Effector memory CD8-positive, alpha-beta T cell (primary cell): ENCODE measurements at places on chromosomes 5 and 9.

DNA sequence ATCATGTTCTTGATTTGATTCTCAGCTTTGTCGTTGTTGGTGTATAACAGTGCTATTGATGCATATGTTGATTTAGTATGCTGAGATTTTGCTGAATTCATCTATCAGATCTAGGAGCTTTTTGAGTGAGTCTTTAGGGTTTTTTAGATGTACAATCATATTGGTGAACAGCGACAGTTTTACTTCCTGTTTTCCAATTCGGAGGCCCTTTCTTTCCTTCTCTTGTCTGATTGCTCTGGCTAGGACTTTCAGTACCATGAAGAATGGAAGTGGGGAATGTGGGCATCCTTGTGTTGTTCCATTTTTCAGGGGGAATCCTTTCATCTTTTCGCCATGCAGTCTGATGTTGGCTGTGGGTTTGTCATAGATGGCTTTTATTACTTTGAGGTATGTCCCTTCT is 100.4 kb downstream of the SGCD start:
- no peak for DNase-seq

- DNase-seq = no peak
These were observed 28.3 kb downstream of the ORM2 start for GRCh38 chr9:114357911-114358328.

DNA sequence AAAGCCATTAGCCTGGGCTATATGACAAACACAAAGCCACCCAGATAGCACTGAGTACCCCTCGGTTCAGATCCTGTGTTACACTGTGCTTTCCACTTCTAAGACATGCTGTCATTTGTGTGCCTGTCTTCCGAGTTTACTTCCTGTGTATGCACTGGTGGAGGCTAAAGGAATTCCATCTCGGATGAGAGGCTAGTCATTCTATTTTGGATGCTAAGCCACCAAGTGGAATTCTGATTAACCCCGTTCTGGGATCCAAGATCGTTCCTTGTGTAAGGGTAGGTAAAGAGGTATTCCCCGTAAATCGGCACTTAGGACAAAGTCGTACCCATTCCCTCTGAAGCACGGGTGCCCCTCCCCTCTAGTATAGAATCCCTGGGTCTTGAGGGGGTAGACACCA is 8.7 kb downstream of the PROP1 start:
- no peak for DNase-seq

- DNase-seq = no peak
These were observed 176.9 kb downstream of the BNC2 start for GRCh38 chr9:16693616-16694015.

DNA sequence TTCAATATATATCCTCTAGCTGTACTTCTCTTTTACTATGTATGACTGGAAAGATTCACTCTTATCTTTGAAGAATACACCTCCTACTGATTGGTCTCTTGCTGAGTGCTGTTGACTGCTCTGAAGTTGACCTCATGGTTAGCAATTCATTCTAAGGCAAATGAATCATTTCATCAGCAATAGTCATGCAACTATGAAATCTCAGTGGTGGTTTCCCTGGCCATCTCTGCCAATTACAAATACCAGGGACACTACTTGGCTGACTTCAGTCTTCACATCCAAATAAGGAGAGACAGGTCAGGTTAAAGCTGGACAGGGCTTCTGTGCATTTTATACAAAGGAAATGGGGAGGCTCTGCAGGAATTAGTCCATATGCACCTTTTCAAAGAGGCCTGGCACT is 333.5 kb upstream of the ACTBL2 start:
- DNase-seq = no peak

DNA sequence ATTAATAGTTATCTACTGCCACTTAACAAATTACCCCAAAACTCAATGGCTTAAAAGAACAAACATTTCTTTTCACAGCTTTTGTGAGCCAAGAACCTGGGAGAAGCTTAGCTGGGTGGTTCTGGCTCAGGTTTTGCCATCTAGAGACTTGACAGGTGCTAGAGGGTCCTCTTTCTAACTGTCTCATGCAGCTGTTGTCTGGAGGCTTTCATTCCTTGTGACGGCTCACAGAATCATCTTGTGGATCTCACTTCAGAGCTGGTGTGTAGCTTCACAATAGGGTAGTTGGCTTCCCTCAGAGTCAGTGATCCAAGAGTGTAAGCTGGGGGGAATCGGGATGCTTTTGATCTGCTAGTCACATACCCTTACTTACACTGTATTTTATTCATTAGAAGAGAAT is 81.2 kb upstream of the APC start:
- DNase-seq = no peak

GRCh38 chr5:180193749-180194375 is 15.1 kb downstream of the RASGEF1C start:
- no peak for DNase-seq

GRCh38 chr9:19232823-19233194 is 2.3 kb downstream of the DENND4C start:
- no peak for DNase-seq

DNA sequence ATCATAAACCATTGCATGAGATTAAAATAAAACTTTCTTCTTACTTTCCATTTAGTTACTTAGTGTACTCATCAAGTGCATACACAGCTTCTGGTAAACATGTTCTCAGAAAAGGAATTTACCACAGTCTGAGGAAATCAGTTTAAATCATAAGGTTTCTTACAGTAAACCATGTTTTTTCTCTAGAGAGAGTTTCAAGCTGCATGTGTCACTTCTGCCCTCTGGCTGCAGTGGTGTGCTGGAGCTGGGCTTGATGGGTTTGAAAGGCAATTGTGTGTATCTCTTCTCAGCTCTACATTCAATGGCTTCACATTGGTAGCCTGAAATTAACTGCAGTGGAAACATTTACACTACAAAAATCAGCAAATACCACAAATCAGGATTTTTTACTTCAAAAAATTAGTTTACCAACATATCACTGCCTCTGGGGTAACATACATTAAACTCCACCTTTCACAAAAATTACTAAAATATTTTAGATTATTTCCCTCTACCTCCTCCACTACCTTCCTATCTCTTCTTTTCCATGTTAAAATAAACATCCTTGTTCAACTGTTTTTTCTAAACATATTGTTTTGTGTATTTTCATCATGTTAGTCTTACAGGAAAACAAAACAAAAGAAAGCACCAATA is 414.3 kb downstream of the ANXA1 start:
- no peak for DNase-seq

GRCh38 chr5:80318212-80318611 is 1.6 kb upstream of the SPZ1 start:
- no peak for DNase-seq

GRCh38 chr9:111294691-111295451 is 35.2 kb downstream of the OR2K2 start:
- DNase-seq = no peak

GRCh38 chr9:32551276-32552051 is 663 bp upstream of the SMIM27 start:
- peak; percentile 45 for DNase-seq

DNA sequence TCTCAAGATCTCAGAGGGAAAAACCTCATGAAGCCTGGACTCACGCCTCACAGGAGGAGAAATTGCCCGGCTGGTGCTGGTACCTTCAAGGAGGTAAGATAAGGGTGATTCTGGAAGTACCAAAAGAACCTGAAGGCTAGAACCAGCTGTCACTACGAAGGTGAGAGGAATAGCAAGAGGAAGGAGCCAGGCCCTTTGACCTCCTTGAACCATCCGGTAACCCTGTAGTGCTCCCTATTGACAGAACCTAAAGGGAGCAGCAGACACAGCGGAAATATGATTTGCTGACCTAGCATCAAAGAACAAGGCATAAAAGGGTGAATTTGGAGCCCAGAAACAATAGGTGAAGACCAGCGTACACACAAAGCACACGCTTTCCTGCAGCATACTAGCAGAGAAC is 92.2 kb downstream of the DOCK8 start:
- DNase-seq = peak; percentile 49

DNA sequence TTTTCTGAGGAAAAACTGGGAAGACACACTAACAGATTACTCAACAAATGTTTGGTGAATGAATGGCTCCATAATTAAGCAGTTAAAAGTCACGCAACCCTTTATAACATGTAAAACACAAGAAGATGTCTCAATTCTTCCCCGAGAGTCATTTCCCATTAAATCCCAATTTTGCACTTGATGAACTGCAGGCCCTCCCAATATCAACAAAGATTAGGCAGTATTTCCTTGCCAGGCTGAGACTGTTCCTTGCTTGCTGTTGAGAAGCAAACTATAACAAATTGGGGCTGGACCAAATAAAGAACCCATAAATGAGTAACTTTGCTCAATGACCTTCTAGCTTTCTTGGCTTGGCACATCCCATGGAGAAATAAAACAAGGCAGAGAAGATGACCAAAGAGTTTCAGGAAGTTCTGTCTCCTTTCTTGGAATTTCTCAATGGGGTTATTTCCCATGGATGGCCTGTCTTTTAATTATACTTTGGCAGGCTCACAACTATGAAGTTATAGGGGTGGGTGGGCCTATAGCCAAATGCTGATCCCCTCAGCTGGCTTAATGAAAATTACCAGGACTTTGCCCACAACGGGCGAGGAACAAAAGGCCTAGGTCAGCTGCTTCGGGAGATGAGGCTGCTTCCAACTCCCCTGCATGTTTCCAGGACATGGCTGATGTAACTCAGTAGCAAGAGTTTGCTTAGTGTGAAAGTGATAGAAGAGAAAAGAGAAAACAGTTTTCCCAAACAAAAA is 243.1 kb upstream of the RFX3 start:
- DNase-seq = no peak

- DNase-seq = no peak
These were observed 103.2 kb downstream of the USP20 start for GRCh38 chr9:129938291-129938979.

GRCh38 chr5:114447084-114447773 is 85.4 kb downstream of the KCNN2 start:
- no peak for DNase-seq

GRCh38 chr5:147558826-147559225 is 49.0 kb upstream of the DPYSL3 start:
- no peak for DNase-seq

- no peak for DNase-seq
These were observed 451.4 kb downstream of the KDM4C start for GRCh38 chr9:7209016-7209715.

- no peak for DNase-seq
These were observed 15.4 kb upstream of the UBAP1 start for GRCh38 chr9:34163434-34163833.

DNA sequence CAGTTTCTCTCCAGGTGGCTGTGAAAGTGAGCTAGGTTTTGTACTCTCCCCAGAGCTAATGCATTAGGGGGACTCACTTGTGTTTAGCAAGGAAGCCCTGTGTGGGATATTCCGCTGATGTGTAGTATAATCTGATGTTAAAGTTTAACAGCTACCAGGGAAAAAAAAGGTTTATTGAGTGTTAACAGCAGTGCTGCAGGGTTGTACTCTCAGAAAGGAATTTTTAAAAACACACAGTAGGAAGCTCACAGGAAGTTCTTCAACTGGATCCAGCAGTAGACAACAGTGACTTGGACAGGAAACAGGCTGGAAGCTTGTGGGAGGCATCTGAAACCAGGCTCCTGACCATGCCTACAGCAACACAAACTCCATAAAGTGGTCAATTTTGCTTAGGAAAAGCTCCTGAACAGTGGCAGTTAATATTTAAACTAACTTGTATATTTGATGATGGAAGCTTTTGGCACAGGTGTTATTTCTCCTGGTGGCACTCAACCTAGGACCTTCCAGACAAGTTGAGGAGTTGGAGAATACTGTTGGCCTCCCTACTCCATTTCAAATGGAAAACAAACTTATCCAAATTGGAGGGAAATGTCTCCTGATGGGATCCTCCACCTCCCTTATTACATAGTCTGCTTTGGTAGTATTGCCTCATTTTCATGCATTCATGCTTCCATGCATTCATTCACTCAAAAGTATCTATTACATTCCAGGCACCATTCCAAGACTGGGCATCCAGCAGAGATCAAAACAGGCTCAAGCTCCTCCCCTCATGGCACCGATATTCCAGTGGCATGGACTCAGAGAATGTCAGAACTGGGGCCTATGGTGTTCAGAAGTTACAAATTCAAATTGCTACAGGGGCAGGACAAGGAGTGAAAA is 54.7 kb downstream of the FOXD1 start:
- no peak for DNase-seq

DNA sequence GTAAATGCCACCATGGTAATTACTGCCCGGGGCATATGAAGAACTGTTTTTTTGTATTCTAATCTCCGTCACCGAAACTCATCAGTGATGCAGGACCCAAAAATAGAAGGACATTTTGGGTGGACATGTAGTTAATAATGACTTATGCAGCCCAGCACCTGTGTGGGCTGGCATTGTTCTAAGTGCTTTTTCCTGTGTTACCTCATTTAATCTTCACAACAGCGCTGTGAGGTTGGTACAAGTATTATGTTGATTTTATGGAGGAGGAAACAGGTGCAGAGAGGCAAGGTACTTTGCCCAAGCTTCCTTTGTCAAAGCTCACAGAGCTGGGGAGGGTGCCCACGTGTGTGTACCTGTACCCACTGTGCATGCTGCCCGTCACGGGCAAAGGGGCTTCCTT is 58.4 kb downstream of the DAPK1 start:
- no peak for DNase-seq

GRCh38 chr5:11319836-11320580 is 559.0 kb upstream of the DAP start:
- no peak for DNase-seq

- DNase-seq = no peak
These were observed 29.0 kb downstream of the ADAM19 start for GRCh38 chr5:157546456-157547100.

DNA sequence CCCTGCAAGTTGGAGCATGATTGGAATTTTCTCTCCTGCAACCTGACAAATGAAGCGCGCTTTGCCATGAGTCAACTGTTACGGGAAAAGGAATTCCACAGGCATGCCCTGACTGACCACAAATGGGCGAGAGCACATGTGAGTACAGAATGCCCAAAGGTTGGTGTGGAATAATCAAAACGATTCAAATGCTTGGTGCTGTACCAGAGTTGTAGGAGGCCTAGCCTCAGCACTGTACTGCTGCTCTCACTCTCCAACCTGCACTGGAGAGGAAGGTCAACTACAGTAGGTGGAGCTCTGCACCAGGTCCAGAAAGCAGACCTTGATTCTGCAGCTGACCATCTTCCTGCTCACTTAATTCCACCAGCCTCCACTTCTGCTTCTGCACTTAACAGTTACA is 406.9 kb upstream of the ACTBL2 start:
- DNase-seq = no peak

DNA sequence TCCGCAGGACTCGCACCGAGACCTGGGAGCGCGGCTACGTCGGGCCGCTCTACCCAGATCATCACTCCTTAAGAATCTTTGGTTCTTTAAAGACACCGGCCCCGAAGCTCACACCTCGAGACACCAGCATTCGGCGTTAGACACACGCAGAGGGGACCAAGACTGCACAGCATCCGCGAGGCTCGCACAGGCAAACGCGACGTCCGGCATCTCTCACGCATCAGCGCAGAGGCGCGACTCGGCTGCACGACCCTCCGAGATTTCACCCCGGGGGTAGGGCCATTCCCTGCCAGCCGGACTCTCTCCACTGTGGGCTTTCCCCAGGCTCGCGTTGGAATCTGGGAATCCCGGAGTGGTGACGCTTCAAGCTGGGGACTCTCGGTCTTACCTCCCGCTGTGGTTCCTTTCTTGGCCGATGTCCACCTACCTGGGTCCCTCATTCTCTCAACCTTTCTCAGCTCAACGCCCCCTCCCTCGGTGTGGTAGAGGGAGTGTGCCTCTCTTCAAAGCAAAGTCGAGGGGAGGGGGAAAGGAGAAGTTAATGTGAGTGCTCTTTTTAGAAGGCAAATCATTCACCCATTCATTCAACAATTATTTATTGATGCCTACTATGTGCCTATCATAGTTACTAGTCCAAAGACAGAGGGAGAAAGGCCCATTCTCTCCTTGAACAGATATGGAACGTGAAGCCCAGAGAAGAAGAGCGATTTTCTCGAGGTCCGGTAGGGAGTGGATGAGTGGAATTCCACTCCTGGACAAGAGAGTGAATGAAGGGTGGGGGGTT is 1.3 kb upstream of the HAND1 start:
- DNase-seq = no peak
